ENCODE measurements at places on chromosomes 6 and 20. TPM values are rescaled to one million over a fixed set of nuclear protein-coding genes. Genes with fewer than 3 reads are reported as not detected.

GRCh38 chr20:51522207-51522606 lies 20.3 kb downstream of the NFATC2 start:
- H3K4me3 ChIP-seq: no peak overlapping the region

GRCh38 chr6:2844008-2844407 lies 2.3 kb upstream of the SERPINB1 start:
- peaks cover 39% of the 10 kb centered on the region for H3K4me1 ChIP-seq
- H3K36me3 ChIP-seq: 0 out of 2 replicates have a peak, but pooled peaks cover 3% of the 10 kb centered on the region
- no peaks in the 10 kb centered on the region for H3K27me3 ChIP-seq
- no peak overlapping the region for H3K27ac ChIP-seq

- H3K27me3 ChIP-seq: peaks cover 5% of the 10 kb centered on the region
- no peak overlapping the region for H3K27ac ChIP-seq
- peaks cover 21% of the 10 kb centered on the region for H3K4me1 ChIP-seq
- peak; percentile 84 for DNase-seq
- H3K4me3 ChIP-seq: no peak overlapping the region
Observed at GRCh38 chr6:44217332-44218143, 812 bp downstream of the MYMX start.

DNA sequence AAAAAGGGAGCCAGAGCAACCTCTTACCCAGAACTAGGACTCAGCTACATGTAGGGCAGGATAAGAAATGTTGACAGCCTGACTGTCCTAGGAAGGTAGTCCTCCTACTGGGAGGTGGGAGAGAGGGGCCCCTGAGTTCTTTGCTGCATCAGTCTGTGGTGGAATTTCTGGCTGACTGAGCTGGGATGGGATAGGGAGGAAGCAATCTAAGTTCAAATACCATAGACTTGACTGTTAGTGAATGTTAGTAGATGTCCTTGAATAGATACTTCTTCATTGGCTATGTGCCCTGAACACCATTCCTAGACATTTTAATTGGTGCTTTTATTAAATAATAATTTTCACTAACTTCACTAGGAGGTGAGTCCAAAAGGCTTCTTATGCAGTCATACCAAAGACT lies 1343.6 kb upstream of the CITED2 start:
- no peaks in the 10 kb centered on the region for H3K4me1 ChIP-seq
- no peak overlapping the region for H3K27ac ChIP-seq
- no peaks in the 10 kb centered on the region for H3K27me3 ChIP-seq
- H3K36me3 ChIP-seq: no peaks in the 10 kb centered on the region
- no peak overlapping the region for H3K4me3 ChIP-seq

DNA sequence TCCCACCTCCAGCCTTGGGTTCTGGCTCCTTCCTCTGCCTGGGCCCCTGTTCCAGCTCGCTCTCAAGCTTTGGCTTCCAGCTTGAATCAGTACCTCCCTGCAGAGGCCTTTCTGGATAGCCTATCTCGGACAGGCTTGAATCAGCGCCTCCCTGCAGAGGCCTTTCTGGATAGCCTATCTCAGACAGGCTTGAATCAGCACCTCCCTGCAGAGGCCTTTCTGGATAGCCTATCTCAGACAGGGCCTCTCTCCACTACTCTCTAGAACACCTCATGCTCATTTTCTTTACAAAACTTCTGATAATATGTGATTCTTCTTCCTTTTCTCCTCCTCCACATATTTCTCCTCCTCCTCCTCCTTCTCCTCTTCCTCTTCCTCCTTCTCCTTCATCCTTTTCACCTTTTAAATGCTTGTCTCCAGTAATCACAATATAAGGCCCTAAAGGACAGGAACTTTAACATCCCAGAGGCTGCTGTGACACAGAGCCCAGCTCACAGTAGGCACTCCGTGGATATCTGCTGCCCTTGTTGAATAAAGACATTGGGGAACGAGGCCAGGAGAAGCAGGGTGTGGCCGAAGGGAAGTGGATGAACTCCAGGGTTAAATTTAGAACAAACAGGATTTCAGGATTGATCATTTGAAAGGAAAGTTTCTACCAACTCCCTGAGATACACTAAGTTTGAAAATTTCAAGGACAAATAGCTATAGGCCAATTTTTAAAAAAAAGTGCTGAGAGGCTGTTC lies 9.3 kb upstream of the RPS6KA2 start:
- peaks cover 9% of the 10 kb centered on the region for H3K4me1 ChIP-seq
- no peaks in the 10 kb centered on the region for H3K36me3 ChIP-seq
- no peak overlapping the region for H3K27ac ChIP-seq
- no peaks in the 10 kb centered on the region for H3K27me3 ChIP-seq
- DNase-seq: peak; percentile 32
- H3K4me3 ChIP-seq: no peak overlapping the region

GRCh38 chr20:64099880-64100565 lies 7.3 kb downstream of the NPBWR2 start:
- no peak overlapping the region for H3K4me3 ChIP-seq
- no peak overlapping the region for H3K27ac ChIP-seq
- H3K4me1 ChIP-seq: no peaks in the 10 kb centered on the region

CD93 gene
- not detected for total RNA-seq
